ENCODE measurements at places on chromosomes 1 and 21.

GRCh38 chr21:33578214-33578613 is 10.3 kb downstream of the DONSON start:
- DNase-seq: no peak

- no peak for DNase-seq
Observed at GRCh38 chr1:218565377-218565776, 220.2 kb downstream of the TGFB2 start.

- DNase-seq: no peak
Observed at GRCh38 chr1:48405940-48406339, 66.1 kb downstream of the SPATA6 start.

DNA sequence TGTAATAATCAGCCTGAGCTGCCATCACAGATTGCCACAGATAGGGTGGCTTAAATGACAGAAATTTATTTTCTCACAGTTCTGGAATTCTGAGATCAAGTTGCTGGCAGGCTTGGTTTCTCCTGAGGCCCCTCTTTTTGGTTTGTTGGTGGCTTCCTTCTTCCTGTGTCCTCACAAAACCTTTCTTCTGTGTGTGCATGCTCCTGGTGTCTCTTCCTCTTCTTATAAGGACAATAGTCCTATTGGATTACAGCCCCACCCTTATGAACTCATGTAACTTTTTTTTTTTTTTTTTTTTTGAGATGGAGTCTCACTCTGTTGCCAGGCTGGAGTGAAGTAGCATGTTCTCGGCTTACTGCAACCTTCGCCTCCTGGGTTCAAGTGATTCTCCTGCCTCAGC is 41.0 kb upstream of the F3 start:
- DNase-seq: no peak

DNA sequence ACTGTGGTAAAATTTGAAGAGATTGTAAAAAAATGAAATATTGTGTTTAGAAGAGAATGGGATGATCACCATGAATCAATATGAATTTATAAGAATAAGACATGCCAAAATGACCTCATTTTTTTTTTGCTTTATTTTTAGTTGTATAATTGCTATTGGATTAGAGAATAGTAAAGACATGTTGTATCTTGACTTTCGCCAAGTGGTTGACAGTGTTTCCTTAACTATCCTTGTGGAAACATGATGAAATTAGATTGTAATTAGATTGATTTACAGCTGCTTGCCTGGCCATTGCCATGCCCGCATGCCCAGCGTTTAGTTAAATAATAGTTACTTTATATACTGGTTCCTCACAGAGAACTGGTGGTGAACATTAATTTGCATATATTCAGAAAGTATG is 154.9 kb downstream of the MAGI3 start:
- no peak for DNase-seq

Data from natural killer cell treated with Interleukin-12 subunit alpha and Interleukin-12 subunit beta and Interleukin-15 and Interleukin-18, amount 100 ng/mL, for 72 hours (primary cell).